ENCODE measurements at places on chromosomes 12 and 14.

- no peak for DNase-seq
Observed at GRCh38 chr12:121792607-121793439, 665 bp downstream of the RHOF start.

DNA sequence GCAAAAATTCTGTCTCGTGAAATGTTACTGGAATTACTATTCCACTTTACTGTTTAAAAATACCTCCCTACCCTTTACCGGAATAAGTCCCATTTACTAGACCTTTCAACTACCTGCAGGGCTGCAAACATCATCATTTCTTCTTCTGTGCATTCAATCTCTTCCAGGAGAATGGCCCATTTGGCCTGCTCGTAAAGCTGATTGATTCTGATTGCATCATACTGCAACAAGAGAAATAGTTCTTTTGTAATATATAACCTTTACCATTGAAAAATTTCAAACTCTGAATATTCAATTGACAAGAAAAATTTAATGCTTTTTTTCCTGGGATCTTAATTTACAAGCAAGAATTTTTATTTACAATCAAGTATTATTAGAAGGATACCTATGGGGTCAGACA lies 72.4 kb downstream of the FERMT2 start:
- no peak for DNase-seq

GRCh38 chr12:101967506-101967905 lies 90.1 kb downstream of the DRAM1 start:
- no peak for DNase-seq

DNA sequence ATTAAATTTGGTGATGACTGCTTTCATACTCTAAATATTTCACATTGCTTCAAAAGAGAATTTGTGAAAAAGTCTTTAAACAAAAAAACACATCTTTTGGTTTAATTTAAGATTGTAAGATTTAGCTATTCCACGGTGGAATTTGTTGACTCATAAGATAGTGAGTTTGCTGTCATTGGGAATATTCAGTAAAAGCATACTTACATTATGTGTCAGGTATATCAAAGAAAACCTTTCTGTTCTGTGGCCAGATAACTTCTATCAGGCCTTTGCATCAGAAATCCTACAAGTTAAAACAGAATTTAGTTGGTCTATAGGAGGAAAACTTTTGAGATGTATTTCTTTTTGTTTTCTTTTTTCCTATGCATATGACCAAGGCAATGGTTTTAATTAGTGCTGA lies 148.8 kb upstream of the E2F7 start:
- no peak for DNase-seq

GRCh38 chr12:53204351-53204750 lies 2.7 kb downstream of the ITGB7 start:
- DNase-seq: no peak

DNA sequence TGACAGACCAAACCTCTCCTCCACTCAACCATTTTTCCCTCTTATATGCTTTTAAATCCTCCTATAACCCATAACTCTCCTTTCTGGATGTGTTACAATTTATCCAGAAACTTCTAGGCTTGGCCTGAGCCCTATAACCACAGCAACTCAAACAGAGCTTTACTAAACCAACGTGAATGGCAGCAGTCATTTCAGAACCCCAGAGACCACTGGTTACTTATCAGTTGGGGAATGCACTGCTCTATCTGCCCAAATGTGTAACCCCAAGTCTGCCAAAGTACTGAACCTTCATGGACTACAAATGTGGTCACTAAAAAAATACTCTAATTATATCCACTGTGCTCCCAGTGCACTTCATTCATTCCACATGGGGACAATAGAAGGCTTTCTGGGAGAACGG lies 42.0 kb downstream of the NAA25 start:
- no peak for DNase-seq

DNA sequence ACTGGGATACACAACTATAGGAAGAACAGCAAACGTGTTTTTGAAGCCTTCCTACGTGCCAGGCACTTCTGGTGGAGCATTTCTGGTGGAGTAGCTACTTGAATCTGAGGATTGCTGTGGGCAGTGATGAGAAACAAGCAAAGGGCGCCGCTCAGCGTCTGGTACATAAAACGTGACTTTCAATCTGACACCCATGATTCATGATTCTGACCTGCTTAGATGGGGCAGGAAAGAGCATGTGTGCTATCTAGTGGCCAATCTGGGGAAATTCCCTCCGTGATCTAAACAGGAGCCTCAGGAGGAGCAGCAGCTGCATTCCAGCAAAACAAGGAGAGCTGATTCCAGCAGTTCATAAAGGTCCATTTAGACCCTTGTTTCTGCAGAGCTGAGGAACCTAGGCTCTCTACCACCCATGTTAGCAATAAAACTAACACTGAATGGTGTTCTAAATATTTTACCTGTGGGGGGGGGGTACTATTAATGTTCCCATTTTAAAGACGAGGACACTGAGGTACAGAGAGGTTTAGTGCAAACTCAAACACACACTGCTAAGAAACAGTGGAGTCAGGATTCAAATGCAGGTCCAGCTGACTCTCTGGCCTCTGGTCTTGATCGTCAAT lies 37.8 kb downstream of the PAH start:
- peak; percentile 66 for DNase-seq

- DNase-seq: no peak
Observed at GRCh38 chr12:41221491-41221890, 33.4 kb downstream of the PDZRN4 start.

DNA sequence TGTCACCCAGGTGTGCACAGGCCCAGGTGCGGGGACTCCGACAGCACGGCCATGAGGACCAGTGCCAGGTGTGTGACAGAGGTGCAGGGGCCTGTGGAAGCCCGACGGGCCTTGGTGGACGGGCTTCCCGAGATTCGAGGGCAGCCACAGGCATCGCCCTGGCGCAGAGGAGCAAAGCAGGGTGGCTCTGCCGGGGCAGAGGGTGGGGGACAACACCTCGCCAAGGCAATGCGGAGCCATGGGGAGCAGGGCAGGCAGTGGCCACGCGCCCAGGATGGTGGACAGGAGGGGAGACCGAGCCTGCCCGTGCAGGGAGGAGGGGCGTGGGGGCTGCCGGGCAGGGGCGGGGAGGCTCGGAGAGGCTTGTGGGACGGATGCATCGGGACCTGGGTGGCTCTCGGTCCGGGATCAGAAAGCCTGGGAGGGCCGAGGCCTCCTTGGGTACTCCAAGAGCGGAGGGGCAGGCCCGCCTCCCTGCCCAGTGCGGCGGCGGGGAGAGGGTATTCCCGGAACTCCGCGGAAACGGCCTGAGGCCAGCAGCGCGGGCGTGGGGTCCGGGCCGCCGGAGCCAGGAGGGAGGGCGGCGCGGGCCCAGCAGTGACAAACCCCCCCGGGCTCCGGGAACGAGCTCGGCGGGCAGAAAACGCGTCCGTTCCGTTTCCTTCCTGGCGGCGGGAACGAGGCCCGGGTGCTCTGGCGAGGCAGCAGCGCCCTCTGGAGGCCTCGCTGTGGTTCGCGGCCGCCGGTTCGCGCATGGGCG lies 1.6 kb downstream of the TMEM121 start:
- peak; percentile 76 for DNase-seq

DNA sequence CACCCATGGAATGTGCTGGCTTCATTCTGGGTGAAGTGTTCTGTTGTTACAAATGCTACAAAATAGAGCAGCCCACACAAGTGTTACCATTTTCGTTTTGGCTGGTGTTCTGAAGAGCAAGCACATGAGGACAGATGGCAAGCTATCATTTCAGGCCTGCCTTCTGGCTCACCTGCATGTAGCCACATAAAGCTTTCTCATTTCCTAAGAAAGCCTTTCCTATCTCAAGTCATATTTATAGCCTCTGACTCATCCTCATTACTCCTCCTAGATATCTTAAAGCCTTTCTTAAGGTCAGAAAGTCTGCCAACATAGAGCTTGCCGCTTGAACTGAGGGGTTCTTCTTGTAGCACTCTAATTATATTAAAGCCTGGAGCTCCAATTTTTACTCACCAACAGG lies 89.0 kb downstream of the PTPRR start:
- DNase-seq: peak; percentile 51

GRCh38 chr14:53331921-53332320 lies 178.8 kb upstream of the DDHD1 start:
- DNase-seq: no peak

DNA sequence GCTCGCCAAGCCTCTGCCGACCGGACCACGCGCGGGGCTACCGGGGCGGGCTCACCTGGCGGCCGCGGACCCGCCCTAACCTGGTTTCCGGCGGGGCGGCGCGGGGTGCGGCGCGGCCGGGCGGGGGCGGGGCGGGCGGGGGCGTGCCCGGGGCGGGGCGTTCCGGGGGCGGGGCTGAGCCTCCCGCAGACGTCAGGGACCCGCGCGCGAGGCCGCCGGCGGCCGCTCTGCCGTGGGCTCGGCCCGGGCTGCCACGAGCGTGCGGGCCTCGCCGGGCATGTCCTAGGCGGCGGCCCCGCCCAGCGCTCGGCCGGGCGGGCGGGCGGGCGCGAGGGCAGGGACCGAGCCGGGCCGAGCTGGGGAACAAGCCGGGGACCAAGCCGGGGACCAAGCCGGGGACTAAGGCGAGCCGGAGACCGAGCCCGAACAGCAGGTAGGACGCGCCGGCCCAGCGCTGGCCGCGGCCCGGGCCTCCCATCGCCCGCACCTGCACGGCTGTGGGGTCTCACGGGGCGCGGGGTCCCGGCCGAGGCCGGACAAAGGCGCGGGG lies at the start of gene CEP170B:
Gene CEP170B (plus strand): TSS at position 188 of the 550 bp plus-strand sequence. CDS start 3,183 bp downstream, outside the sequence.
- DNase-seq: peak; percentile 55
